ENCODE measurements at places on chromosomes 11 and 22.

DNA sequence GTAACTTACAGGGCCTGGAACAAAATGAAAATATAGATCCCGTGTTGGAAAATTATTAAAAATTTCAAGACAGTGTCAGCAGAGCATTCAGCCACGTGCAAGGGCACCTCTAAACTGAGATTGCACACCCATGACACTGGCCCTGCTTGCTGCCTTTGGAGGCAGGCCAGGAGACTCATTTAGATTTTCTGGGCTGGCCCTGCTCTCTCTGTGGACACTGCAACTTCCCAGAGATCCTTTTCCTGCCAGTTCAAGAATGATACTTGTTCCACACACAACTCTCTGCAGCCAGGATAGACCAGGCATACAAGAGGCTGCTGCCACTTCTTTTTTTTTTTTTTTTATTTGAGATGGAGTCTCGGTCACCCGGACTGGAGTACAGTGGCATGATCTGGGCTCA, 56.7 kb upstream of the PTPRJ start:
- DNase-seq = peak; percentile 58

GRCh38 chr11:16912692-16913111, 101.5 kb downstream of the PLEKHA7 start:
- DNase-seq = no peak

GRCh38 chr22:45896153-45896951, 80.6 kb downstream of the WNT7B start:
- no peak for DNase-seq

- DNase-seq = no peak
These were observed 70.4 kb upstream of the SHISAL1 start for GRCh38 chr22:44383064-44383575.

DNA sequence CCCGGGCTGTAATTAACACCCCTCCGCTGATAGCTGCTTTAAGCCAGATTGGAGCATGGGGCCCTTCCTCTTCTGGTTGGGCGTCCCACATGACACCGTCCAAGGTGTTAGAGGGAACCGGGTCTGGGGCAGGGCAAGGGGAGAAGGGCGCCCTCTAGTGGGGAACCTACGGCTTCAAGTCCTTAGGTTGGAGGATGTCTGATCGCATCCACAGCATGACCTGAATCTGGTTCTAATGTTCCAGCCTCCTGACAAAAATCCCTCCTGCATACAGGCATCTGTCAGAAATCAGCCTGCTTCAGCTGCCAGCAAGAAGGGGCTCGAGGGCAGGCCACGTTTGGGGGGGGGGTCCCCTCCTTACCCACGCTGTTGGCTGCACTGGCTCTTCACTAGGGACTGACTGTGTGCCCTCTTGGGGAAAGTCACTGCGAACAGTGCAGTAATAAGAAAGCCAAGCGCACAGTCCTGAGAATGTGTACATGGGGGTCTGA, 94.2 kb upstream of the TBCEL start:
- DNase-seq = peak; percentile 28

DNA sequence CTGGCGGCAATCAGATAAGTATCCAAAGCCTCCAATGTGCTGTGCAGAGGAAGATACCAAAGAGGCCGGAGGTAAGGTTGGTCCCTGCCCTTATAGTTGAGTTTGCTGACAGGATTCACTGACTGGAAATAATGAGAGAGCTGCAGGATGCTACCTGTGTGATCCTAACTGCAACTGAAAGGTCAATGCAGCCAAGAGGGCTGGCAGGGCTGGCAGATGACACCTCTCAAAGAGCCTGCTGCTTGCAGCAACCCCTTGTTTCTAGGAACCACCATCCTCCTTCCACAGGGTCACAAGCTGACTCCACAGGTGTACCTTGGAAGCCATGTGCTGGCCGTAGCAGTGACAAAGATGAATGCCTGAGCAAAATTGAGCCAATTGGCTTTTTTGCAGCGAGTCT, 348.1 kb downstream of the DDX10 start:
- DNase-seq = no peak

Data from fibroblast of skin of back (primary cell).